ENCODE measurements at places on chromosomes 3 and 15.

GRCh38 chr15:67884514-67885174, 44.8 kb upstream of the RNU6-1 start:
- DNase-seq, result no peak

DNA sequence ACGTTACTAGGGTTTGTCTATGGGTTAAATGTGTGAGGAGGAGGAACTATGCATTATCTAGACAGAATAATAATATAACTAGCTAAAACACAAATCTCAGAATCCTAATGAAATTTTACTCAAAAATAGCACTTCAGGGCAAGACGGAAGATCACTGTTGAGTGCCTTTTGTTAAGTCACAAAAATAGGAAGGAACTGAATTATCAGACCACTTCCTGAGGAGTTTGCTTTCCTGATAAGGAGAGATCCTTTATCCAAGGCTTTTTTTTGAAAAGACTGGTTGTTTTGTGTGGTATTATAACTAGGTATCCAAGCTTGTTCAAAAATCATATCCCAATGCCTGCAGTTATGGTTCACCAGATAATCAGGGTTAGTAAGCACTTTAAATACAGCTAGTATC, 34.6 kb downstream of the NR2E3 start:
- DNase-seq, result no peak

GRCh38 chr3:72408983-72409779, 439.1 kb downstream of the SHQ1 start:
- no peak for DNase-seq

GRCh38 chr3:153096731-153097131, 65.3 kb upstream of the RAP2B start:
- DNase-seq, result no peak

DNA sequence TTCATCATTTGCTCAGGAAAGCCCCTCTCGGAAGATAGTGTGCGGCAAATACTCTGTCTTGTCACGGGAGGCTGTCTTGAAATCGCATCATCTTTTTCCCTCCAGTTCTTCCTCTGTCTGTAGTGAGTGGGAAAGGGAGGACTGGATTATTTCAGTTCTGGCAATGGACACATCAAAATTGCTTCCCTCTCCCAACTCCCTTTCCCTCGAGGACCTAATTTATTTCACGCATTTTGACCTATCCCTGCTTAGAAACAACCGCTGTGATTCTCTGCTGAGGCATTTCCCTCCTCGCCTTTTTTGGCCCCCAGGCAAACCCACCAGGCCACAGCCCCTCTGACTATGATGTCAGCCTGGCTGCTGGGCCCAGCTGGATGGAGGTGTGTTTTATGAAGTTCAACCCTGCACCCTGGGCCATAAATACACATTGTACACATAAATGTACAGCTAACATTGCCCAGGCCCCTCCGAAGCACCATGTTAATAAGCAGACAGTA, 138.7 kb upstream of the LRTM1 start:
- DNase-seq, result no peak

- no peak for DNase-seq
Observed at GRCh38 chr3:4888913-4889846, 90.1 kb upstream of the BHLHE40 start.

Measured in NCI-H446 treated with DMSO at 0.1 percent for 48 hours (cell line).